ENCODE measurements at places on chromosomes 5 and 9.

GRCh38 chr9:85157772-85158171 is 488.2 kb downstream of the NTRK2 start:
- no peak for DNase-seq

GRCh38 chr5:154038261-154038706 is 426 bp downstream of the FAM114A2 start:
- no peak for DNase-seq

DNA sequence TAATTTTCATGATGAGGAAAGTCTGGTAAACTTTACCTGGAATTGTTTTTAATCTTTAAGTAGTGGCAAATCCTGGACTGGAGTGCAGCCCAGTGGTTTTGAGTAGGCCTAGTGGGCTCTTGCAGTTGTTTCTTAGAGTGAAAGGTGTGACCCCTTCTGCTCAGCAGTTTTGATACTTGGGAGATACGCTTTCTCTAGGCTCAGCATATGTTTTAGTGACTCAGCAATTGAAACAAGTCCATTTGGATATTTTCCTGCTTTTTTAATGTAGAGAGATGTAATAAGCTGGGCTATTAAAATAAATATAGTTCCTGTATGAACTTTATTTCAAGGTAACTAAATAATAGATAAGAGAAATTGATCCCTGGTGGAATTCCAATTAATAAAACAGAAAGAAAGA is 6.0 kb downstream of the POLR3G start:
- DNase-seq, result no peak

- DNase-seq, result no peak
Observed at GRCh38 chr5:82918311-82919031, 158.7 kb downstream of the TMEM167A start.

DNA sequence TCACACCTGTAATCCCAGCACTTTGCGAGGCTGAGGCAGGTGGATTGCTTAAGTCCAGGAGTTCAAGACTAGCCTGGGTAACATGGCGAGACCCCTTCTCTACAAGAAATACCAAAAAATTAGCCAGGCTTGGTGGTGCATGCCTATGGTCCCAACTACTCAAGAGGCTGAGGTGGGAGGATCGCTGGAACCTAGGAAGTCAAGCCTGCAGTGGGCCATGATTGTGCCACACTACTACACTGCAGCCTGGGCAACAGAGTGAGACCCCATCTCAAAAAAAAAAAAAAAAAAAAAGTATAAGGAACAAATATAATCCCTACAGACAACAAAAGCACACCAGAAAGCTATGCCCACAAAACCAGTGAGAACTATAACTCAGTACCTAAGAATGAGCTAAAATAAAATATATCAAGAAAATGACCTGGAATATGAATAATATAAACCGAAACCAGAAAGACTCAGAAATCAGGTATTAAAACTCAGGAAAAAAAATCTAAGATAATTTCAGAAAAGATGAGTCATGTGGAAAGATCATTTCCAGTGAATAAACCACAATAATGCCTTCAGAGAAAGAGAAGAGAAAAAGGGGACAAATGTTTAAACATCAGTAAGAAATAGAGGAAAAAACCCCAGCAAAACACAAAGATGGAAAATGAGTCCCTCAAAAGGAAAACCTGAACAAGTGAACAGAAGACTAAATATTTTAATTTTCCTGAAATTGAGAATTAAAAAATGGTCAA is 57.4 kb downstream of the GOLPH3 start:
- no peak for DNase-seq

DNA sequence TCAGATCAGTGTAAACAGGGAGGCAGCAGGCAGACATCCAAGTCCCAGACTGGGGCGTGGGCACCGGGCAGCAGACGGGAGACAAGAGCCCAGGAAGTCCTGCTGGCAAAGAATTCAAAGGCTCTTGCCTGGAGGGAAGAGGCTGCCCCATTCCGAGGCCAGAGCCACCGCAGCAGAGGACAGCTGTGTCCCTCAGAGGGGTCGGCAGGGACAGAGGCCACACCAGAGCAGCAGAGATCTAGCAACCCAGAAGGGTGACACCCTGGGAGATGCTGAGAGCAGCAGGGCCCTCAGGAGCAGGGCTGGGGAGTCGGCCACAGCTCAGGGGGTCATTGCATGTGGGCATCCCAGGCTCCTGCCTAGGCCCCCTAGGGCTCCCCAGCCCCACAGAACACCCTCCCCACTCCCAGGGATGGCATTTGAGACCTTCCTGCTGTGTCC is 29.1 kb downstream of the ADAMTS2 start:
- DNase-seq, result no peak

GRCh38 chr9:105132606-105133005 is 111.8 kb upstream of the SLC44A1 start:
- DNase-seq, result no peak

- no peak for DNase-seq
Observed at GRCh38 chr5:157612581-157612980, 37.0 kb upstream of the ADAM19 start.

GRCh38 chr5:62343428-62343827 is 37.4 kb downstream of the KIF2A start:
- no peak for DNase-seq

DNA sequence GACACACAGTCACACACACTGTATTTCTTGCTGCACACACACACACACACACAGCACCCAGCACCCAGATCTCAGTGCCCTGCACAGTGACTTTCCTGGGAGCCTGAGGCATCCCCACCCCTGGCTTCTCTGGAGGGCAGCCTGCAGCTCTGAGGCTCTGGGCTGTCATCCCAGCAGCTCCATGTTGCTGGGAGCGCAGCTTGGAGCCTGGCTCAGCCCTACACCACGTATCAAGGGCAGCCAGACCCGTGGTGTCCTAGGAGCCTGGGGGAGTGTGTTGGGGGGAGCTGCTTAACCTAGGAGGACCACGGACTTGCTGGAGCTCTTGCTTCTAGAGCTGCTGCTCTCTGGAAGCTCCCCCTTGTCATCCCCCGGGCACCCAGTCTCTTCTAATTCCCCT is 5.2 kb downstream of the IER5L start:
- no peak for DNase-seq

DNA sequence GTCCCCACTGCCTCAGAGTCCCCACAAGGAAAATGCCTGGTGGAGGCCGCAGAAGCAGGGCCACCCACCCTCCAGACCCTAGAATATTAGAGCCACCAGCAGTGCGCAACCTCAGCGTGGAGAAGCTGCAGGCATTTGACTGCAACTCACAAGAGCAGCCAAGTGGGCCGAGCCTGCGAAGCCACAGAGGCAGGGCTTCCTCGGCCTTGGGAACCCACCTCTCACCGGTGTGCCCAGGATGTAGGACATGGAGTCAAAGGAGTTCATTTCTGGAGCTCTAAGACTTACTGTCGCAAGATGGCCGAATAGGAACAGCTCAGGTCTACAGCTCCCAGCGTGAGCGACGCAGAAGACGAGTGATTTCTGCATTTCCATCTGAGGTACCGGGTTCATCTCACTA is 397.9 kb upstream of the PIK3R1 start:
- DNase-seq, result no peak

DNA sequence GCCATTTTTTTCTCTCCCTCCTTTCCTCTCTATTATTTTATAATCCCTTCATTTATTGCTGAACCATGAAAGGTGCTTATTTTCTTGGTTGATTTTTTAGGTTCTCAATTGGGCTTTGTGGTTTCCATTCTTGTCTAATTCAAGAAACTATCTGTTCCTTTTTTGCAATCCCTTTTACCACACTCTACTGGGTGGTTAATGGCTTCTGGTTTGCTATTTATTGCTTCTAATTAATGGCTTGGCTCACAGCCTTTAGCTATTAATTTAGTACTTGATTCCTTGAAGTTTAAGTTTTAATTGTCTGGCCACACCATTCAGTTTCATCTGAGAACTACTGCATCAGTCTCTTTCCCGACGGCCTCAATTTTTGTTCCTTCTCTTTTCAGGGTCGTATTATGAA is 5.6 kb downstream of the FRRS1L start:
- no peak for DNase-seq

- no peak for DNase-seq
Observed at GRCh38 chr5:50415912-50416311, 25.2 kb downstream of the EMB start.

DNA sequence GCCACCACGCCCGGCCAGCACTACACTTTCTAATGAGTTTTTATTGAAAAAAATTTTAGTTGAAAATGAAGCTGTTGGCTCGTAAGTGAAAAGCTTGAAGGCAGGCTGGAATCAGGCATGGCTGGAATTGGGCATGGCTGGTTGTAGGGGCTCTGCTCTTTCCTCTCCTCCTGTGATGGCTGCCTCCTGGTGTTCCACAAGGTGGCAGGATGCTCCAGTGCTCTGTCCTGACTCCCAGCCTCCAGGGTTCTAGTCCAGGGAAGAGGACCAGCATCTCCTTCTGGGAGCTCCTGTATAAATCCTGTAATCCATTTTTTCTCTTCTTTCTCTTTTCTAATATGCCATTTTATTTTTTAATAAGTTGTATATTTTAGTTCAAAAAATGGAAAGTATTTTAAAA is 57.2 kb upstream of the DHFR start:
- DNase-seq, result peak; percentile 25

DNA sequence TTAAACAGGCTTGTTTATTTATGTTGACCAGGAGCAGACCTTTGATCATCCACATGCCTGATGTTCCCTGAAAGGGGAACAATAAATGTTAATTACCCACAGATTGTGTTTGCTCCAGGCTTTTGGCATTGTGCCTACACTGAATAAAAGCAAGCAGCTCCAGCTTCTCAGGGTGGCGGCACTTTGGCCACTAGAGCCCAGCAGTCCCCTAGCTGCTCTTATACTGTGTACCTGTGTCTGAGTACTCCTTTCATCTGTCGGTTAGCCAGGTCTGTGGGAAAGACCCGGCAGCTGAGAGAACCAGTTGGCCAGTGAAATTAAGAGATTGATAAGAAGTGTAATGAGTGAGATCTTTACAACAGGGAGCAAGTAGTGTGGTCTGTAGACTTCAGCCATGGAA is 254.8 kb upstream of the FTMT start:
- no peak for DNase-seq

GRCh38 chr9:129500161-129500862 is 120.6 kb downstream of the C9orf50 start:
- DNase-seq, result no peak

DNA sequence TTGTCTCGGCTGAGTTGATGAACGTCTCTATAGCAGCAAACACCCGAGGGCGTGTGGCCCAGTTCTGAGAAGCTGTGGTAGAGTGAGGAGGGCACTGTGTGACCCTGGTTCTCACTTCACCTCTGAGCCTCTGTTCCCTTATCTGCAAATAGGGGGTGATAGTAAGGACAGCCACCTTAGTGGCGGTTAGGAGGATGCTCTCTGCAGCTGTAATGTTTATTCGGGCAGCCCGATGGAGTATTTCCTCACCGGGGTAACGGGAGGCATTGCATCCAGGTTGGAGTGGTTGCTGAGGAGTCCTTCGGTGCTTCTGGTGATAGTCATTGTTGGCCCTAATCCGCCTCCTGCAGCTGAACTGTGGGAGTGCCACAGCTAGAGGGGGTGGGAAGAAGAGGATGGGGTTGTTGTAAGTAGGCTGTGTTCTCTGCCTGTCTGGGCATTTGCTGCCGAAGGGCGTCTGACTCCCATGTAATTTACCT is 13.9 kb downstream of the PRRC2B start:
- no peak for DNase-seq

DNA sequence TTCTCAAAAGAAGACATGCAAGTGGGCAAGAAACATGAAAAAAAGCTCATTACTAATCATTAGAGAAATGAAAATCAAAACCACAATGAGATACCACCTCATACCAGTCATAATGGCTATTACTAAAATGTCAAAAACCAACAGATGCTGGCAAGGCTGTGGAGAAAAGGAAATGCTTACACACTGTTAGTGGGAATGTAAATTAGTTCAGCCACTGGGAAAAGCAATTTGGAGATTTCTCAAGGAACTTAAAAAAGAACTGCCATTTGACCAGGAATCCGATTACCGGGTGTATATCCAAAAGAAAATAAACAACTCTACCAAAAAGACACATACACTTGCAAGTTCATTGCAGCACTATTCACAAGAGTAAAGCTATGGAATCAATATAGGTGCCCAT is 595.4 kb upstream of the RIOK2 start:
- no peak for DNase-seq

DNA sequence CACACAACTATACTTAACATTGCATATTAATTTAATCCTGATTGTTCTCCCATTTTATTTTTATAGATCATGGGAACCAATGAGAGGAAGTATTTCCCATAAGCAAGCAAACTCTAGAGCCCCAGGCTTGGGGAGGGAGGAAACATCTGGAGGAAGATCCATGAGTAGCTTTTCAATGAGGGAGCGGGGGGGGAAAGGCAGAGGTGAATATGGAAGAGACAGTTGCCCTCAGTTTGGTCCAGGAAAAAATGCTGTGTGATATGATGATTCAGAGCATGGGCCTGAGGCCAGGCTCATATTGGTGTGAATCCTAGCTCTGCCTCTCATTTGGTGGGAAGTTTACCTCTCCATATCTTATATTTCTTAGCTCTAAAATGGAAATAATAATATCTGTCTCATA is 42.2 kb upstream of the ALDOB start:
- no peak for DNase-seq

DNA sequence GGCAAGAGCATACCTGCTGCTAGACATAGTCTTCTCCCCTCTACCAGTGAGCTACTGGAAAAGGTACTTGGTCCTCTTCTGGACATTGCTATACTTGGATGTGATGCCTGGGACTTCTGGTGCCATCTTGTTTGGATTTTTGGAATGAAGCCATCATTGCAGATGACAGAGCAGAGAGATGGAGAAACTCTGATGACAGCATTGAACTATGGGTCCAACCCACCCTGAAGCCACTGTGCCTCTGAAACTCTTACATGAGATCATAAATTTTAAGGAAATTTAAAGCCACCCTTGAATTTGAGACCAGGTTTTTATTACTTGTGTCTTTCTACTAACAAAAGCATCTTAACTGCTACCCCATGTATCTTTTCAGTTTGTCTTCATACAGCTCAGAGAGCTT is 151.1 kb upstream of the SMIM23 start:
- no peak for DNase-seq

GRCh38 chr9:26950521-26950920 is 3.5 kb upstream of the PLAA start:
- DNase-seq, result no peak

- DNase-seq, result no peak
Observed at GRCh38 chr5:82593481-82593880, 315.3 kb upstream of the RPS23 start.

DNA sequence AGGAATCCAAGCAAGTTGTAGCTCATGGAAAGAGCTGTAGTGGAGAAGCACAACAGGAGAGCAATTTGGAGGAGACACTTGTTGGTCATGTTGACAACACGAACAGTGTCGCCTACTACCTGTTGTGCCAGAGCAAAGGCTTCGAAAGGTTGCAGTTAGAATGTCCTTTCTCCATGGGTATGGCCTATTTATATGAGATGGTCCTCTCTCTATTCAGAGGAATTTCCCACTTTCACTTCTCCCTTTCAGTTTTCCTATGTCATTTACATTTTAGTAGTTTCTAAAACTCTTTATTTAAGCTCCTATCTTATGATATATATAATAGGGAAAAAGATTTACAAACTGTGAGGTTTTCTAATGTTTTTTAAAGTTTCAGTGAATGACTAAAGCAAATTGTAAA is at the start of gene IFNB1:
TSS of gene IFNB1 (minus strand) at position 162 of the 400 bp plus-strand sequence. CDS start at position 89, 73 bp downstream.
- no peak for DNase-seq

GRCh38 chr5:177447611-177448243 is 1.1 kb downstream of the PRR7 start:
- no peak for DNase-seq

- no peak for DNase-seq
Observed at GRCh38 chr5:116626945-116627679, 52.5 kb upstream of the SEMA6A start.

GRCh38 chr5:65247594-65247993 is 234.1 kb downstream of the ADAMTS6 start:
- no peak for DNase-seq

- DNase-seq, result no peak
Observed at GRCh38 chr5:7851617-7852289, 820 bp upstream of the CFAP90 start.
